ENCODE measurements at places on chromosomes 6 and 20.

DNA sequence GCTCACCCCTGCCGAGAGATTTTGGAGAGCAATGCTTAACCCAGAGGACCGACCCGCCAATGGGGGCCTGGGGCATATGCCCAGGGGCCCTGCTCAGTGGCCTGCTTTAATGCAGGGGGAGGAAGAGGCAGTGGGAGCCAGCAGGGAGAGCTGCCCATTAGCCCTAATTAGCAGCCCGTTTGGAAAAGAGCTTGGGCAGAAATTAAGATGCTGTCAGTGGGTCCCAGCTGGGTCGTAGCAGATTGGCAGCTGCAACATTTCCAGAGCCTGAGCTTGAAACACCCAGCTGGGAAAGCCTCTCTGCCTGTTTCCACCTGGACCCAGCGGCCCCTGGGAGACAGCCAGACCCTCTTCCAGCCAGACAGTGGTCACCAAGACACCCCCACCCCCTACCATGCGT, 39.5 kb downstream of the CD40 start:
- DNase-seq, result no peak

- no peak for DNase-seq
These were observed 17.9 kb upstream of the ARMC12 start for GRCh38 chr6:35718911-35719381.

DNA sequence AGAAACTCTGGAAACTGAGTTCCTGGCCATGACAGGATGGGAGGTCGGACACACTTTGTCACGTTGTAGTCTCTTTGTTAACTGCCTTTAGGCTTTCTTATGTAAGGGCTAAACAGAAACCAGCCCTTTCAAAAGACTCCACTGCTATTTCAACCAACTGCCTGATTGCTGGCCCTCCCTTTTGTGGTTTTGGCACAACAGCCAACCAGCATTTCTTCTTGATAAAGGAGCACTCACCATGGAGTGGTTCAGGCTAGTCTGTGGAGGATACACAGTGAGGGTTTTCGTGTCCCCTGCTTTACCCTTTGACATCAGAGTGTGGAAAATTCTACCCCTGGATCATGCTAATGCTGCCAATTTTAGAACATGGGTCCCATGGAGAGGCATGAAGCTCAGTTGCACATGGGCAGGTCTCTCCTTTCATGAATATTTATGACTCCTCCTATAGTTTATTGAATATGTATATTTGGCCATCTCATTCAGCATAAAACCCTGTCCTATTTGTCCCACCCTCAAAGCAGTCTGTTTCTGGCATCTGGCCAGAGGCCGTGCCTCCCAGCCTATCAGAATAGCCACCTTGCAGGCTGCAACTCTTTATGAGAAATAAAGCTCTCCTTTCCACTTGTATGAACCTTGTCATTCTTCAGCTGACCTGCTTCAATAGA, 148.3 kb downstream of the HS3ST5 start:
- no peak for DNase-seq

DNA sequence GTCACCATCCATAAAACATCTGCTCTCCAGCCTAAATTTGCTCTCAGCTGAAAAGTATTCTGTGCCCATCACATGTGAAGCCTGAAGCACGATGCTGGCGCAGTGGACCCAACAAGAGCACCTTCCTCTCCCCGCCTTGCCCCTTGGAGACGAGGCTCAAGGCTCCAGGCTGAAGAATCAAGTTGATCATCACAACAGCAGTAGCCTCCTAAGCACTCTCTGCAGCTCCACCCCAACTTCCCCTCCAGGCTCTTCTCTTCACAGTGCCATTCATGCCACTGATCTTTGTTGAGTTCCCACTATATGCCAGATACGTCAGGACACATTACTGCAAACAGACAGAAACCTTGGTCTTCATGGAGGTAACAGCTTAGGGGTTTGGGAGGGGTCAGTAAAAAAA, 41.6 kb upstream of the ZNF217 start:
- DNase-seq, result no peak

- DNase-seq, result no peak
These were observed 307.9 kb upstream of the SLC35B3 start for GRCh38 chr6:8743170-8743745.

GRCh38 chr6:24283043-24283985, 74.5 kb downstream of the DCDC2 start:
- no peak for DNase-seq

GRCh38 chr6:105966481-105966880, 119.7 kb upstream of the PRDM1 start:
- DNase-seq, result no peak

DNA sequence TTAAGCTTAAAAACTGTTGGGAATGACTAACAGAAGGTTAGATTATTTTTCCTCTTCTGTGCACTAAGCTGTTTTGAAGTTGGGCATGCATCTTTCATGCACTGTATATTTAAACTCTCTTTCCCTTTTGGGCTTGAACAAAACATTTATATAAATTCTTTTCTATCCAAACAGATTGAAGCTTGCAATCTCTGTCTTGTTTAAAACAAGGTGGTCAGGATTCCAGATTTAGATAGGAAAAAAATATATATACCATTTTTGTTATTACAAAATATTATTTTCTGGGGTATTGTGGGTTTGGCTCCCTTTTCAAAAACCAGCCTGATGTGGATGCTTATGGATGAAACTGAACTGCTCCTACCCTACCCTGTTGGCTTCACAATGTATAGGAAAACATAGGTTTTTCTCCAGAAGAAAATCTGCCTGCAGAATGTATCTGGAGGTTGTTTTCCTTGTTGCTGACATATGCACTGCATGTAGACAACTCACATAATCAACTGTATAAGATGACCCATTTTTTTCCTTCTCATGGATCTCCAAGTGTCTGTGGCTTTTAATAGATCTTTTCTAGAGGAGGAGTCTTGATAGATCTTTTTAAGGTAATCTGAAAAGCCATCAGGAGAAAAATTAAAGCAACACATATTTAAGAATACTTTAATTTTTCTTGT, 146.3 kb downstream of the PRL start:
- no peak for DNase-seq

- DNase-seq, result no peak
These were observed 11.0 kb downstream of the ROS1 start for GRCh38 chr6:117414770-117415169.

DNA sequence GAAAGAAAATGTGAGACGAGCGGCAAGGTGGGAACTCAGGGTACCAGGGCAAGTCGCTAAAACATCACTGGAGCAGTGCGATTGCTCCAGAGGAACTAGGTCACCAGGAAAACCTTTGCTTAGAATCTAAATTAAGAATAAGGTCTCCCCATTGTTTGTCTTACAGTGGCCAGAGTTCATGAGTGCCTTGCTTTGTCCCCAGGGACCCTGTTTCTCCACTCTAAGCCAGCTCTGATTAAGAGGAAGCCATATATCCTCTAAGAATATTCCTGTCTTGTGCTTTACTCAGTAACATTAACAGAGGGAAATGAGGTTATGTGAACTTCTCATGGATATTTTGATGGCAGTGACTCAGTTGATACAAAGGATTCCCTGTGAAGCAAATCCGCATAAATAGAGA, 305.8 kb downstream of the CD83 start:
- no peak for DNase-seq

GRCh38 chr20:1378735-1379125, 14.1 kb downstream of the FKBP1A start:
- DNase-seq, result no peak

- DNase-seq, result no peak
These were observed 1.2 kb downstream of the ISM1 start for GRCh38 chr20:13222319-13222716.

DNA sequence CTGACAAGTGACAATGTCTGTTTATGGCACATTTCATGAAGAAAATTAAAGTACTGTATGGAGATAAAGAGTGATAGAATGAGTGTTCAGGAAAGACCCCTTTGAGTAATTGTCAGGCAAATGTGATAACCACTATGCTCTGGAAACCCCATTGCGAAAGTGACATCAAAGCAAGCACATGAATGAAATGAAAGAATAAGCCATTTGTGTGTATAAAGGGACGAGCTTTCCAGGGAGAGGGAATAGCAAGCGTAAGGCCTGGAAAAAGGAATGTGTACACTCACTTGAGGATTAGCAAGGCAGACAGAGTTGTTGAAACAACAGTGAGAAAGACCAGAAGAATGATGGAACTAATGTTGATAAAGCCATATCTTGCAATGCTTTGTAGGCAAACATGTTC, 490.0 kb downstream of the GRIK2 start:
- no peak for DNase-seq

- no peak for DNase-seq
These were observed 109.3 kb downstream of the DNAH8 start for GRCh38 chr6:38824243-38824894.

GRCh38 chr6:13445005-13445743, 42.2 kb downstream of the GFOD1 start:
- no peak for DNase-seq

DNA sequence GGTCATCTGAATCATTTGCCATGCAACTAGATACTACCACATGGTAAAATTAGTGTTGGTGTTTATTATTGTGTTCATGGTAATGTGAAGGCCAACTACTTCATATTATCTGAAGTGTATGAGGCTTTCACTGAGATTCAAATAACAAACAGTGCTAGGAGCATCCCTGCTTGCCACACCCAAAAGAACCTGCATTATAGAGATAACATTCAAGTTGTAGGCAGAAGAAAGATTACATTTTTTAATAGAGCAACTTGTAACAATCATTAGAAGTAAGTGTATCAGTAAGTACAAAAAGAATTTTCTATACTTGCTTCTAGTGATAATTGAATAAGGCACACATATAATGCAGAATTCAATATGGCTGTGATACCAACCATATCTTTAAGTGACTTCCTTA, 49.8 kb downstream of the BCKDHB start:
- no peak for DNase-seq

GRCh38 chr6:139758209-139758611, 383.8 kb upstream of the CITED2 start:
- no peak for DNase-seq

- DNase-seq, result no peak
These were observed 7.8 kb downstream of the GTPBP2 start for GRCh38 chr6:43621078-43621835.

DNA sequence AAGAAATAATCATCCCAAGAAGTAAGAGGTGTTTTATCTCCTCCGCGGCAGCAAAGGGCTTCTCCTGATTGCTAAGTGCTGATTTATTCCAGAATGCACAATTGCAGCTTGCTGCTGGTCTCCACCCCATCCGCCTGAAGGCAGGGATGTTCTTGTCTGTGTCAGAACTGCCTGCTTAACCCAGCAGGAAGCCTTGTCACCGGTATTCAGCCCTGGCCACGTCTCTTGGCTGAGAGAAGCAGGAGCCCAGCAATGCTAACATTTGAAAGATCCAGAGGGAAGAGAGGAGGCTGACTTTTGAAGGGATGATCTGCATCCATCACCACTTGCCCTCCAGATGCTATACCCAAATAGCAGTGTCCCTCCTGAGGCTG, 4.2 kb downstream of the SCML4 start:
- DNase-seq, result no peak

DNA sequence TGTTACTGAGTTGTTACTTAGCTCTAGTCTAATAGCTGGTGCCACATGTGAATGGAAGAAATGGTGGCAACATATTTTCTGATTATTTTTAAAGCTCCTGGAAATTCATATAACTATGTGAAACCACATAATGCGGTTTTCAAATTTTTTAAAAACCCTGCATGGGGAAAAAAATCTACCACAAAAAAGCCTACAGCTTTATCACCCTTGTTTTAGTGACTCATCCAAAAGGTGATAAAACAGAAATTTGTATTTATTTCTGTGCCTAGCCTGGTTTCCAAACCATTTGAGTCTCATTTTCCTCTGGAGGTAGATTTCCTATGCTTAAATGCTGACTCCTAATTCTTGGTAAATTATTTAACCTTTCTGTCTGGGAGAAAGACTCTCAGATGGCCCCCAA, 5.4 kb upstream of the FBXO30 start:
- no peak for DNase-seq

DNA sequence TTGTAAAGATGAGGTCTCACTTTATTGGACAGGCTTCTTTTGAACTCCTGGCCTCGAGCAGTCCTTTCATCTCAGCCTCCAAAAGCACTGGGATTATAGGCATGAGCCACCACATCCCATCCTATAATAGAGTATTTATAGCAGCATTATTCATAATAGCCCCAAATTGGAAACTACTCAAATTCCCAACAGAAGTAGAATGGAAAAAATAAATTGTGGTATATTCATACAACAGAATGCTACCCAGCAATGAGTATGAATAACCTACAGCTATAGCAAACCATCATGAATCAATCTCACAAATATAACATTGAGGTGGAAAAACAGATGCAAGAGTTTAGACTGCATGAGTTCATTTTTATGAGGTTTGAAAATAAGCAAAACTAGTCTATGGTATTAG, 84.8 kb upstream of the BTBD3 start:
- no peak for DNase-seq

DNA sequence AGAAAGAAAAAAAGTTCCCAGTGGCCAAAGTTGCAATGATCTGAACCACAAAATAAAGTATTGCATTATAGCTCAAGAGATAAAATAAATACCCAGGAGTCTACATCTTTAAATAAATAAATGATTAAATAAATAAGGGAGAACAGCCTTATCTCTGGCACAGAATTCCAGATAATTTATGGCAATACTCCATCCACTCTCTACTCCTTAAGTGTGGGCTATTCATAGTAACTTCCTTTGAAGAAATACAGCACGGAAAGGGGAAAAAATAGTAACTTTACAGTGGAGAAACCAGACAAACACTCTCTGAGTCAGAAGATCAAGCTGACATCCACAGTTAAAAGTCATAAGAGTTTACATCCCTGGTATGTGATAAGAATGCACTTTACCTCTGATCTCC, 11.6 kb downstream of the AURKA start:
- no peak for DNase-seq

DNA sequence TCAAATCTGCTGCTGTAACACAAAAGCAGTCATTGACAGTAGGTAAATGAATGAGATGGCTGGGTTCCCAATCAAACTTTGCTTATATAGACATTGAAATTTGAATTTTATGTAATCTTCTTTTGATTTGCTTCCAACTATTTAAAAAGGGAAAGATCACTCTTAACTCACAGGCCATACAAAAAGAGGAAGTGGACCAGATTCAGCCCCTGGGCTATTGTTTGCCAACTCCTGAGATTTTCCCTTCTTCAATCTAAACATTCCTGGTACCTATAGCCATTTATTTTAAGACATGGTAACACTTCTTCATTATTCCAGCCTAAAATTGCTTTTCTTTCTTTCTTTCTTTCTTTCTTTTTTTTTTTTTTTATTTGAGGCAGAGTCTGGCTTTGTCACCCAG, 260.6 kb downstream of the TFAP2A start:
- DNase-seq, result no peak

- DNase-seq, result no peak
These were observed 289 bp downstream of the FOXP4 start for GRCh38 chr6:41546475-41546865.

GRCh38 chr20:33657704-33658095, 4.4 kb upstream of the C20orf144 start:
- no peak for DNase-seq

GRCh38 chr20:45372646-45373352, 5.3 kb downstream of the TP53TG5 start:
- DNase-seq, result no peak

GRCh38 chr6:80502871-80503270, 396.4 kb downstream of the BCKDHB start:
- no peak for DNase-seq

GRCh38 chr6:110746680-110747079, 68.6 kb downstream of the CDK19 start:
- no peak for DNase-seq

- no peak for DNase-seq
These were observed 55.2 kb downstream of the TGM2 start for GRCh38 chr20:38109591-38110524.

GRCh38 chr20:53124803-53125202, 152.6 kb downstream of the TSHZ2 start:
- DNase-seq, result no peak

Data from stimulated activated CD8-positive, alpha-beta memory T cell treated with anti-CD3 and anti-CD28 coated beads, Interleukin-4, amount 100 ng/mL, for 1 hour (primary cell).